ENCODE measurements at places on chromosomes 4 and X.
A peak's percentile ranks its signal among the peaks of the same experiment; 100 is the strongest.

- DNase-seq = no peak
Measured at GRCh38 chrX:24025741-24026403, 1.1 kb downstream of the KLHL15 start.

DNA sequence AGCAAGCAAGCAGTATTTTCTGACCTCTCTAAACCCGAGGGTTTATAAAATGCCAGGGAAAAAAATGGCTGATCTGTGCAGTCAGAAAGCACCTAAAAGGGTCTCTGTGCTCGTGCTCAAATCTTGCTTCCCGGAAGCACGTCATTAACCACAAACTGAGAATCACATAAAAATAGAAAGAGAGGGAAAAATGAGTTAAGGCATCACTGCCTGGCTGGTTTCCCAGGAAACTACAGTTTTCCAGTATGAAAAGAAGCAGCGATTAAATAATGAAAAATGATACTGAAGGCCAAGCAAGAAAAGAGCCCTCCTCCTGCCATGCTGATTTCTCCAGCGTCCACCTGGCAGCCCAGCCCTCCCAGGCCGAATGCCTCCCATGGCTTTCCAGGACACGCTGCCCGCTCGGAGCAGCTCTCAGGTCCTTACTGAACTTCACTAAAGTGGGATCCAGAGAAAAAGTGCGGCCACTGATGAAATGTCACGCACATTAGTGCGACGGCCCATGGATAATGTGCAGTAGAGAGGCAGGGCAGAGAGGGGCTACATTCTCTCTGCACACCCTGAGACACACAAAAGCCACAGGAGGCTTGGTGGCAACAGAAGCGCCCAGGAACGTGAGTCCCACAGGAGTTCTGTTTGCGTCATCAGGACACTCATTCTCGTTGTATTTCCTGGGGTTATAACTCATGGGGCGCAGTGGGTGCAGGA lies 80.4 kb downstream of the WFS1 start:
- no peak for DNase-seq

DNA sequence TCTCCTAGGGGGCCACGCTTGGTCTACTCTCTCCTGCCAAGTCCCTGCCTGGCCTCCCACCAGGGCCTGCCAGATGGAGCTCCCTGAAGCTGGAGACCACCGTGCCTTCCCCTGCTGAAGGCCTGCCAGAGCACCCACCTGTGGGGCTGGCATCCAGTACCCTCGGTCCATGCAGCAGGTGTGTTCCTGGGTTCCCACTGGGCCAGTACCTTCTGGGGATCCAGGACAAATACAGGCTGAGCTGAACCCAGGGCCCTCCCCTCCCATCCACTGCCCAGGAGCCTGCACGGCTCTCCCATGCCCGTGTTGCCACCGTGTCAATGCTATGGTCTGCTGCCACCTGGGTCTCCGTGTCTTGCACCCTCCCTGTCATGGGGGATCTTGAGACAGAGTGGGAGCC lies 68.8 kb downstream of the ABLIM2 start:
- DNase-seq = no peak

- no peak for DNase-seq
Measured at GRCh38 chr4:90293320-90293719, 166.1 kb downstream of the CCSER1 start.

GRCh38 chr4:123364906-123365305 lies 31.7 kb upstream of the SPRY1 start:
- no peak for DNase-seq

GRCh38 chrX:37672563-37672962 lies 13.0 kb upstream of the XK start:
- DNase-seq = no peak

GRCh38 chr4:48664938-48665337 lies 115.1 kb downstream of the FRYL start:
- DNase-seq = no peak

GRCh38 chrX:30798810-30799209 lies 90.2 kb downstream of the TAB3 start:
- DNase-seq = no peak

- DNase-seq = peak; percentile 67
Measured at GRCh38 chr4:186587416-186588018, 32.1 kb upstream of the MTNR1A start.

GRCh38 chrX:150049647-150050046 lies 111.4 kb upstream of the EOLA2 start:
- no peak for DNase-seq

DNA sequence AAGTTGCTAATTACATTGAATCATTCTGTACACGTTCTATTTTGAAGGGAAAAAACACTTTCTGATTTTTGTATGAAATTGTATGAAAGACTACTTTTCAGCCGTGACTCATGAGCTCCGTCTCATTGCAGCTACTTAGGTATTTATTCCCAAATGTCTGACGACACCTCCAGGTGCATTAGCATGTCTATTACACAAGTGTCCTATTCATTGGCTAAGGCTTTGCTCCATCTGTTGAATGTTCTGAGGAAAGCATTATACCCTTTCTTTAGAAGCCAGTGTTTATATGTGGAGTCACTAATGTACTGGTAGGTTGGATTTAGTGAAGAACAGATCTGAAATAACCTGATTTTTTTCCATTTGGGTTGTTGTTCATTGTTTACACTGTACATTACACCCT lies 51.8 kb downstream of the MAP7D3 start:
- DNase-seq = no peak

GRCh38 chrX:23504540-23504884 lies 162.8 kb upstream of the PRDX4 start:
- DNase-seq = no peak

DNA sequence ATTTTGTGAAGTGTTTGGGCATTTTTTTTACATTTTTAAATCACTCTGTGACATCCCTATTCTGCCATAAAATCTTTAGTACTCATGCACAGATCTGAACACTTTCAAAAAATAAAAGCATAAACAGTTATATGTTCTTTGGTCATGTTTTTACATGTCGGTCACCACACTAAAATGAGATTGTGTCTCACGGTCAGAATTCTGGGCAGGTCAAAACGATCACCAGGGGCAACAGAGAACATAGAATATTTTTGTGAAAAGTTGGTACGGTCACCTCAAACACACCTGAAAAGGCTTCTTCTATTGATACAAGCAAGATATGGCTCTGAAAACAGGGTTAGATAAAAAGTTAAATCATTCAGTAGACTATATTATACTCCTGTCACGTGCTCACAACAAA lies 189.1 kb downstream of the PDGFC start:
- DNase-seq = no peak

DNA sequence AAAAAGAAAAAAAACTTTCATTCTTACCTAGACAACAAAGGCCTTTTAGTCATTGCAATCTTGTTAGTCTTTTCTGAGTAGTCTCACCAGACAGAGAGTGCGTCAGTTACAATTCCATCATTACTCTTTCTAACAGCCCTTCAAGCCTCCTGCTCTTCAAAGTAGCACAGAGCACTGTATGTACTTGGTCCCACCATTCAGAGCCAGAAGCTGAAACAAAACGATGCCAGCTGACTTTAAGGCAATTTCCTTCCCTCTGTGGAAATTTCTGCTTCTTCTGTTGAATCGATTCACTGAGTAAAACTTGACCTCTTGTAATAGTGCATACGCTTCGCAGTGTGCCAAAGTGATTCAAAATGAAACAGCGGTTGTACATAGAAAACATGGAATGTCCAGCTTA lies 57.7 kb upstream of the TENM3 start:
- DNase-seq = no peak

- DNase-seq = no peak
Measured at GRCh38 chr4:55609393-55609866, 17.4 kb upstream of the PDCL2 start.

DNA sequence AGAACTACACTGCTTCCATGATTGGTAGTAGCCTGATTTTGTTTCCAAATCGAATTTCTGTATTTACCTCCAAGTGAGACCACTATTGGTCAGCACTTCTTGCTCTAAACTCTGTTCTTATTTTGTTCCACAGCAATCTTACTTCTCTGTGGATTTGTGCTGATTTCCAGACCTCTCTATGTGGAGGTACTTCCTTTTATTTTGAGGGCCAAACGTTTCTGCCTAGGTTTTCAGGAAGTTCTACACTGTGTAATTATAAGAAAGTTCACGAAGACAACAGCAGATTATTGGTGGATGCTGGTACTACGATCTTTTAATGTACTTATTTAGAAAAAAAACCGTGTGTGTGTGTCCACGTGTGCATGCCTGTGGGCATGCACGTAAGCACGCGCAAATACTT lies 46.7 kb downstream of the DTHD1 start:
- DNase-seq = no peak

- DNase-seq = no peak
Measured at GRCh38 chrX:5916945-5917344, 311.7 kb downstream of the NLGN4X start.

DNA sequence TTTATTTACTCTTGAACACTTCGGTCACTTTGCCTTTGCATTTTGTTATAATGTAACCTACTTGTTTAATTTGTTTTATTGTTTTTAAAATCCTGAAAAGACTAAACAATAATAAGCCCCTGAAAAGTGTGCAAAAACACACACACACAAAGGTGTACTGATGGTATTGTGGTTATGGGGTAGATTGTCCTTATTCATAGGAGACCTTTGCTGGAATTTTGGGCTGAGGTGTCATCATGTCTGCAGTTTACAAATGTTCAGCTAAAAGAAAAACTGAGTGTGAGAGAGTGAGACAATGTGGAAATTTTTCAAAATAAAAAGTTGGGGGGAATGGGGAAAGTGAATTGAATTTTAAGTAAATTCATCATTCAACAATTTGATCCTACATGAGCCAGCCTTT lies 174.9 kb downstream of the QDPR start:
- no peak for DNase-seq

DNA sequence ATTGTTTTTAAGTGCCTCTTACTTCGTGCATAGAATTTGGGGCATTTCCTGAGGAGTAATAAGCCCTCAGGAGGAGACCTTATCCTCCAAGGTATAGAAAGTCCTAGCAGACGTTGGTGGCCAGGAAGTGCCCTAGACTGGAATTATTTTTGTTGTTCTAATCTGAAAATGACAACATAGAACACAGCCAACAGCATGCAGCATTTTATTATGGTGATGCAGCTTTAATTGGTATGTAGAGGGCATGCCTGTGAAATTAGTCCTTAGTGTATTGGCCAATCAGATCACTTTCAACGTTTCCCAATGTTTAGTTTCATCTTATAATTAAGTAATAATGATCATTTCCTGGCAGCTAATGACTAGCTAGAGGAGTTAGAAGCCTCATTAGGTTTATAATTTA lies 199.2 kb downstream of the SHROOM3 start:
- DNase-seq = no peak

- no peak for DNase-seq
Measured at GRCh38 chr4:135238940-135239339, 1037.4 kb upstream of the PABPC4L start.

- peak; percentile 28 for DNase-seq
Measured at GRCh38 chrX:50905334-50905733, 5.2 kb upstream of the BMP15 start.

GRCh38 chr4:75484190-75484589 lies 30.0 kb downstream of the RCHY1 start:
- DNase-seq = no peak

DNA sequence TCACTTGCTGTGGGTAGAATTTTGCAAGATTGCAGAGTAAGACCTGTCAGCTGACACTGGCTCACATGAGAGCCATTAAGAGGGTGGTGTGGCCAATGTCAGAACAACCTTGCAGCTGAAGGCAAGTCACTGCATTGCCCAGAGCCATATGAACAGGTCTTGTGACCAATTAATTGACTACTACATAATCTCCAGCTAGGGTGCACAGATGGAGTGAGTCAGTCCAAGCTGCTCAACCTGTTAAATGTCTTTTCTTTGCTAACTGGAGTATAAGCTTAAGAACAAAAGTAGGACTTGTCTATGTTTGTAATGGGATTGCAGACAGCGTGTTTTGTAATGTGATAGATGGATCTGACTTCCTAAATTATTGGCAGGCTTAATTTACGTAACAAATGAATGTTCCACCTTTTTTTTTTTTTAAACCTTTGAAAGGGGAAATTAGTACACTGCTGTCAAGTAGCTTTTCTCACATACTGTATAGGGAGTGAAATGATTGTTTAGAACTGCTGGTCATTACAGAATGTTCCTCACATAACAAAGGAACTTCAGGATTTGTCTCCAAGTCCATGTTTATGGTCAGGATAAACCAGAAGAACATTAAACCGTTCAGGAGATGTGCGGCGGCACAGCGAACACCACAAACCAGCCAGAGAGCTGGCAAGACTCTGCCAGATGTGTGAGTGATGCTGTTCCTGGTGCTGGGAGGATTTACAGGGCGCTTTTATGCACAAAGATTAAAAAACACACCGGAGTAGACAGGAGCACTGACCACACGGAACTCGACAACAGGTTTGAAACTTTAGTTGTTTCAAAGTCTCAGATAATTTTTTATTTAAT lies 37.0 kb downstream of the FNIP2 start:
- no peak for DNase-seq

DNA sequence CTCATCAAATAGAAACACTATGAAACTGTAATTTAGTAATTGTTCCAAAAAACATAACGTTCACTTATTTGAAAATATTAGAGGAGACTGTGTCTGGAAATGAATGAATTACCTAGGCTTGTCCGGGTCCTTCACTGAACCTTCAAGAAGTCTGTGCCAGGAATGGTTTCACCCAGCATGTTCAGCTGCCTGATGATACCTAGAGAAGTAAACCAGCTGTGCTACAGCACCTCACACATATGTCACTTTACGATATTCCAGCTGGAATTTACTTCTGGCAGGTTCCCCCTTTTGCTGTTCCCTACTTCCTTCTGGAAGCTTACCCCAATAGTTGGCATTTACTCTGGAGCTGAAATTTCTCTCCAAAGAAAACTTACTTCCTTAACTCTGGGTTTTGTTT lies 906.5 kb downstream of the FAT4 start:
- DNase-seq = no peak
